ENCODE measurements at places on chromosomes 2 and 18. TPM values are rescaled to one million over a fixed set of nuclear protein-coding genes. Genes with fewer than 3 reads are reported as not detected.

The DUSP11 gene
- 20.8 TPM for total RNA-seq

The RETSAT gene
- 33.5 TPM for total RNA-seq

The ZRANB3 gene
- 9.6 TPM for total RNA-seq

The IL1RL1 gene
- total RNA-seq, result 0.17 TPM

The RUFY4 gene
- total RNA-seq, result not detected

The CNNM4 gene
- total RNA-seq, result 4.0 TPM

The IKZF2 gene
- 5.9 TPM for total RNA-seq

The LIPG gene
- total RNA-seq, result 13.7 TPM

The MOGAT1 gene
- total RNA-seq, result not detected

The FRZB gene
- total RNA-seq, result 1.2 TPM

The SNORC gene
- 1.5 TPM for total RNA-seq

The NR4A2 gene
- 0.34 TPM for total RNA-seq

The SERPINB7 gene
- 4.2 TPM for total RNA-seq

The NEUROD1 gene
- not detected for total RNA-seq

The ME2 gene
- 42.4 TPM for total RNA-seq

The CHCHD5 gene
- total RNA-seq, result 28.1 TPM

The RND3 gene
- 42.9 TPM for total RNA-seq

The PAX8 gene
- total RNA-seq, result 0.17 TPM

The ZEB2 gene
- 18.9 TPM for total RNA-seq

The TMEM87B gene
- 9.8 TPM for total RNA-seq

The ALK gene
- not detected for total RNA-seq

The EFHD1 gene
- 0.45 TPM for total RNA-seq

The AQP12A gene
- total RNA-seq, result not detected

The TP53I3 gene
- 52.5 TPM for total RNA-seq

The LRRTM1 gene
- not detected for total RNA-seq

The FEV gene
- not detected for total RNA-seq

The ARHGEF33 gene
- not detected for total RNA-seq

The PASK gene
- total RNA-seq, result 6.1 TPM

The ZBTB14 gene
- total RNA-seq, result 7.7 TPM

The PRSS56 gene
- total RNA-seq, result not detected

The UGT1A5 gene
- total RNA-seq, result not detected

The HOXD10 gene
- total RNA-seq, result not detected

The LAMA3 gene
- total RNA-seq, result 1.3 TPM

The AFF3 gene
- total RNA-seq, result 11.3 TPM

The PLEK gene
- not detected for total RNA-seq

The FHOD3 gene
- total RNA-seq, result 2.9 TPM

The MALL gene
- total RNA-seq, result 6.7 TPM

The PIEZO2 gene
- total RNA-seq, result 1.3 TPM

The SLC11A1 gene
- under 0.01 TPM for total RNA-seq

The GTF2A1L gene
- 0.45 TPM for total RNA-seq

The HOXD13 gene
- total RNA-seq, result not detected

The PRADC1 gene
- 34.5 TPM for total RNA-seq

The POTEC gene
- not detected for total RNA-seq

The SKOR2 gene
- total RNA-seq, result not detected

The FNDC4 gene
- 9.8 TPM for total RNA-seq

The SP9 gene
- total RNA-seq, result not detected

The ANO7 gene
- total RNA-seq, result 0.30 TPM
